Lung (tissue), 17 donors: ENCODE measurements at places on chromosomes 6 and 20. TPM values are rescaled to one million over a fixed set of nuclear protein-coding genes. Genes with fewer than 3 reads are reported as not detected.

Gene ANGPT4
- 0.67 TPM for total RNA-seq

Gene LINC00237
- not detected for total RNA-seq

Gene SIRPG
- total RNA-seq, result 0.28 TPM

Gene BPIFA1
- total RNA-seq, result 59.6 TPM

Gene NNAT
- total RNA-seq, result 1.9 TPM

Gene TRIM15
- total RNA-seq, result not detected
